Fibroblast of skin of right quadriceps (primary cell): ENCODE measurements at places on chromosomes 5 and 9.

DNA sequence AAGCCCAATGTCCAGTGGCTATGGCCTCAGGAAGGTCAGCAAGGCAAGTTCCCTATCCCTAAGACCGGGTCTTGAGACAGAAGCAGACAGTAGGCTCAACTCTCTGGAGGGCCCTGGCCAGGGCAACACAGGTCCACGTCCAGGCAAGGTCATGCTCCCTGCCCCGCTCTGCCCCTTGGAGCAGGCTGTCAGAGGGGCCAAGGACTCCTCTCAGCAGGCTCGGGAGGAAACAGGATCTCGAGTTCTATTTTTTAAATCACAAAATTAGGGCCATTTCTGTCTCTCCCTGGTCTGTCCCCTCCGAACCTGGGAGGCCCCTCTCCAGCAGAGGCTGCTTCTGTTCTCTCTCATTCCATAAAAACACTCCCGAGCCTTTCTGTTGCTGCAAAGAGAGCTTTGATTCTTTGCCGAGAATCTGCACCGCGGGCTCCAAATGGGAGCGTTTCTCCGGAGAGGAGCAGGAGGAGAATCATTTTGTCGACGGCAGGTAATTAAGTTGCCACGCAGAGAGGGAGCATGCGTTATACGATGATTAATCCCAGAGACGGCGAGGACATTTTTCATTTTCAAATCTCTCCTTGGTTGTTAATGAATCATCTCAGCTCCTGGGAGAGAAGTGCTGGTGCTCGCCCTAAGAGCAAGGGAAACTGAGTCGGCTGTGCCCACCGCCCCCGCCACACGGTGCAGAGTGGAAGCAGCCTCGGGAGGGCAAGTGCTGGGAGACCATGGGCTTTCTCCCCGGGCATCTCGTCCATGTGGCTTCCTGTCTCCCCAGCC, 24.5 kb upstream of the FCN1 start:
- DNase-seq = no peak

- DNase-seq = no peak
Observed at GRCh38 chr9:112367465-112367864, 12.4 kb upstream of the HSDL2 start.

DNA sequence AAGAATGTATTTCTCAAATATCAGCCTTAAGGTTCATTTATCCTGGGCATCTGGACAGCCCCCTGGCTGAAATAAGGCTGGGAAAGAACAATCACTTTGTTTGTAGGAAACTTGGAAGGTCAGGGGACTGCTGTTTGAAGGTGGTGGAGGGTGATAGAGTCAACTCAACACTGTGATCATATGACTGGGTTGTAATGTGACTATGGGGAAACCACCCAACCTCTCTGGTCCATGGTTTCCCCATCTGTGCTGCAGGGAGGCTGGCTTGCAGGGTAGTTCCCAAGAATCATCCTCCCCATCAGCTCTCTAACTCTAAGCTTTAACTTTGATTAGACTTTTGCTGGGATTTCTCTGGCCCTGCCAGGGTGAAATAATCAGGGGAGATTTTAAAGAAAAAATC, 10.0 kb downstream of the INSYN2B start:
- DNase-seq = no peak

DNA sequence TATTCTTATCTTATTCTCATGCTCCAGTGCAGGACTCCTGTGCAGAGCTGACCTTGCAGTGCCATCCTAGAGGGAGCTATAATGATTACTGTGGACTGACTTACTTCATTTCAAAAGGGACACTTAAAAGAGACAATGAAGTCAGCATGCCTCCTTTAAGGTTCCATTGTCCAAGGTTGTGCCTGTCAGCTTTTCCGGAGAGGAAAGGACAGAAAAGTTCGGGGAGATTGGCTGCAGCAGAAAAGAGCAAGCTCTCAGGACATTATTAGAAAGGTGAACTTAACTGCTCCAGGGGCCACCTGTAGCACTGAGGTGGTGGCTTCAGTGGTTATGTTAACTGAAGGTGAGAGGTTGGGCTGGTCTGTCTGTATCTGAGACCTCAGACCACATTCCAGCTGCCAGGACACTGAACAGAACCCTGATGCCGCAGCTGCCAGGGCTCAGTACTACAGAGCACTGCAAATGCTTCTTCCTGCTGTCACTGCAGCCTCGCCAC, 112.9 kb downstream of the ST8SIA4 start:
- no peak for DNase-seq

DNA sequence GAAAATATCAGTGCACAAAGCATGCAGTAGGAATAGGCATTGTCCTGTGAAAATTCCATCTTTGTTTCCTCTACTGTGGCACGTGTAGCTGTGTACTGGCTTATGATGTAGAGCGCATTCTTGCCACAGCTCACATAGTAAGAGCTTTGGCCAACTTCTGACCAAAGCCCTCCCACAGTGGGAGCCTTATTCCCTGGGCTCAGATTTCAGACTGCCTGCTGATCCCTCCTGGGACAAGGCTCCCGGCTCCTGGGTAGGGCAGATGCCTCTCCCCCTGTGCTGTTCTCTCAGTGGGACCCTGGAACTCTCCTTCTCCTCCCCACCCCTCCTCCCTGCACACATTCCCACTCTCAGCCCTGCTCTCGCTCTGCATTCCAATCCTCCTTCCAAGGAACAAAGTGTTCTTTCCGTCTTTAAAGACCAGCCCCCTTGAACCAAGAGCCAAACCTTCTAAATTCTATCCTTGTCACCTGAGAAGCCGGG, 17.5 kb downstream of the LCP2 start:
- DNase-seq = no peak
